ENCODE measurements at places on chromosomes 5 and 9. TPM values are rescaled to one million over a fixed set of nuclear protein-coding genes. Genes with fewer than 3 reads are reported as not detected.

DNA sequence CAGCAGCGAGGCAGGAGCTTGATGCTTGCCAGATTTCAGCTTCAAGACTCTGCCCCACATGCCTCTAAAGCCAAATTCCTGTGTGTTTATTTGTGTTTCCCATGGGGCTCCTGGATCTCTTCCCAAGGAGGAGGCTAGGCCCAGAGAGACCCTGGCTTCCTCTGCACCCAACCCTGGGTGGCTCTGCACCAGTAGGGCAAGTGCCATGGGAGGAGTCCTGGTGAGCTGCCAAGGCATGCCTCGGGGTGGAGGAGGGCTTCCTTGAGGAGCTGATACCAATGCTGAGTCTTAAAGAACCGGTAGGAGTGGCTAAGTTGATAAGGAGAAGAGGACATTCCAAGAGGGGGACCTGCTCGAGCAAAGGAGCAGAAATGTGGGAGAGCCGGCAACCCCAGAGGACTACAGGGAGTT, 6.8 kb upstream of the TIFAB start:
- DNase-seq = no peak

DNA sequence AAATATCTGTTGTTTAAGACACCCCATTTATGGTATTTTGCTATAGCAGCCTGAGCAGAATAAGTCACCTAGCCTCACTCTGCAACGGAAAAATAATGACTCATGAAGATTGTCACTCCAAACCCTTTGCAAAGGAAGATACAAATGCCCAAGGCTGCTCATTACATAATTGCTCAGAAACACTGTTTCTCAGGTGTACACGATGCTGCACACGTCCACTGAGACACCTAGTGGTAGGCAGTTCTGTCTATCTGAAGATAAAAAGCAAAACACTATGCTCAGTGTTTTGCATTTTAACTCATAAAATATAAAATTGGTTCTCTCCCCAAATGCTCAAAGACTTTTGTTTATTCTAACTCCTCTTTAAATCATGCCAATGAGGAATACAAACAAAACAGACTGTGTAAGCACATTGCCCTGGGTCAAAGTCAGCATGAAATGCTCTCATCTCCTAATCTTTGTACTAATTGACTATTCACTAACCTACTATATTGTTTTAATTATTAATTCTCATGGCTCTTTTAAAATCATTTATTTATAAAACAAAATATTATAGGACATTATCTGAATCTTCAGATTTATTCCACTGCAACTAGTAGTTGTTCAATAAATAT, 7.7 kb upstream of the TSLP start:
- DNase-seq = no peak

GRCh38 chr5:179608131-179608581, 15.3 kb downstream of the HNRNPH1 start:
- no peak for DNase-seq

DNA sequence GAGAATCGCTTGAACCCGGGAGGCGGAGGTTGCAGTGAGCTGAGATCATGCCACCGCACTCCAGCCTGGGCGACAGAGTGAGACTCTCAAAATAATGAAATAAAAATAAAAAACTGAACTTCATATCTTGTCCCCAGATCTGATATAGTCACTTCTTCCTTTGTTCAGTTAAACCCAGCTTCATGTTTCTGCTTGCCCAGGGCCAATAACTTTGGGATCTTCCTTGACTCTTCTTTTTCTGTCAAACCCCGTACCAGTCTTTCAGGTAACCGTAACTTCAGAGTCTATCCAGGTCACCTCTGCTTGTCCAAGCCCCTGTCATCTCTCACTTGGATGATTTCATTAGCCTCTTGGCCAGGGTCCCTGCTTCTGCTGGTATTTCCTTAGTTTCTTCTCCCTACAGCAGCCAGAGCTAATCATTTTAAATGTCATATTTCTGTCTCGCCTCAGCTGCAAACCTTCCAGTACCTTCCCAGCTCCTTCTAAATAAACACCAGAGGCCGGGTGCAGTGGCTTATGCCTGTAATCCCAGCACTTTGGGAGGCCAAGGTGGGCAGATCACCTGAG, 19.7 kb upstream of the ABL1 start:
- no peak for DNase-seq

DNA sequence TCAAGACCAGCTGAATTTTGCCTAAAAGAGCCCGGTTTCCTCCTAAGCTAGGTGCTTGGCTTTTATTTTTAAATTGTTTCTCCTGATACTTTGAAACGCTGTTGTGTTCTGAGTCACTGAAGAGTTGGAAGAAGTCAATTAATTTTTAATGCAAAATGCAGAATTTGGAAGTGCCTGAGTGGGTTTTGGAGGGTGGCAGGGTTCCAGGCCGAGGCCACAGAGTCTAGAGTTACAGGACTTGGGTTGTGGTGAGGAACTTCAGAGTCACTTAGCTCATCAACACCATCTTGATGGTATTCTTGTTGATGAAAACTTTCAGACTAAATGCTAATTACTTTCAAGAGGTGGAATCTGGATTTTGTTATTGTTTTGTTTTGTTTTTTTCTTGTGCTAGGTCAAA, 130.6 kb downstream of the PDZD2 start:
- DNase-seq = no peak

DNA sequence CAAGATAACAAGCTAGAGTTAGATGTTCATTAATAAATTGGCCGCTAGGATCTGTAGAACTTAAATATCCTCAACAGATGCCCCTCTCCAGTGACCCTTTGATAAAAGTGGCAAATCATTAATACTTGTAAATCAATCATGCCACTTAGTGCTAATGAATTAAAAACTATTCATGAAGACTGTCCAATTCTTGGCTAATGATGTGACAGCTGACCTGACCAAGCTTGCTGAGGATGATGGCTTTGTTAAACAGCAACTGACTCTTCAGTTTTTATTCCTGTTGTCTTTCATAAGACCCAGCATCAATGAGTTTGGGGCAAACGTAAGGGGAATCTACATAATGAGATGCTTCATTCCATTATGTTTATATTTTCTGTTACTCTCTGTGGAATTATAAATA, 396.8 kb upstream of the NMUR2 start:
- DNase-seq = no peak

- DNase-seq = peak; percentile 60
Measured at GRCh38 chr9:136283291-136284235, 20.3 kb downstream of the CCDC187 start.

GRCh38 chr9:127731938-127732337, 3.2 kb downstream of the TOR2A start:
- no peak for DNase-seq

DNA sequence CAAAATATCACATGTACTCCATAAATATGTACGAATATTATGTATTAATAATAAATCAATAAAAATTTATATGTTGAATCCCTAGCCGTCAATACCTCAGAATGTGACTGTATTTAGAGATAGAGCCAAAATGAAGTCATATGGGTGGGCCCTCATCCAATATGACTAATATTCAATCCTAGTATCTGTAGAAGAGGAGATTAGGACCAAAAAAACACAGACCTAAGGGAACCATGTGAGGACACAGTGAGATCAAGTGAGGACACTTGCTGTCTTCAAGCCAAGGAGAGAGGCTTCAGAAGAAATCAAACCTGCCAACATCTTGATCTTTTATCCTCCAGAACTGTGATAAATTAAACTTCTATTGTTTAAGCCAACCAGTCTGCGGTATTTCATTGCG, 3.7 kb upstream of the AMACR start:
- no peak for DNase-seq

DNA sequence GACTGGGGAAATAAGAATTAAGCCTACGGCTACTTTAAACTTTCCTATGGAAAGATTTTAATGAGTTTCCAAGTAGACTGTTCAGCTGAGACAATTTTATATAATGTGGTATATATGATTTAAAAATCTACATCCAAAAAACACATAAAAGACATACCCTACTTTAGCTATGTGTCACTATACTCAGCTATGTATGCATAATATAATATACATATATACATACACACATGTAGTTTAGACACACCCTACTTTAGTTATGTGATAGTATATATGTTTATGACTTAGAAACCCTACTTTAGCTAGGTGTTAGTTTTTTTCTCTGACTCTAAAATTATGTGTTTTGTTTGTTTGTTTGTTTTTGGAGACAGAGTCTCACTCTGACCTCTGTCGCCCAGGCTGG, 100.5 kb upstream of the DAB2 start:
- DNase-seq = no peak

GRCh38 chr5:159043590-159043989, 56.1 kb downstream of the EBF1 start:
- DNase-seq = no peak

- DNase-seq = peak; percentile 14
Measured at GRCh38 chr5:172322028-172322965, 38.7 kb upstream of the UBTD2 start.

GRCh38 chr5:178385496-178385890, 152.9 kb upstream of the PHYKPL start:
- DNase-seq = no peak

GRCh38 chr5:56085193-56085592, 90.4 kb upstream of the IL6ST start:
- DNase-seq = no peak

DNA sequence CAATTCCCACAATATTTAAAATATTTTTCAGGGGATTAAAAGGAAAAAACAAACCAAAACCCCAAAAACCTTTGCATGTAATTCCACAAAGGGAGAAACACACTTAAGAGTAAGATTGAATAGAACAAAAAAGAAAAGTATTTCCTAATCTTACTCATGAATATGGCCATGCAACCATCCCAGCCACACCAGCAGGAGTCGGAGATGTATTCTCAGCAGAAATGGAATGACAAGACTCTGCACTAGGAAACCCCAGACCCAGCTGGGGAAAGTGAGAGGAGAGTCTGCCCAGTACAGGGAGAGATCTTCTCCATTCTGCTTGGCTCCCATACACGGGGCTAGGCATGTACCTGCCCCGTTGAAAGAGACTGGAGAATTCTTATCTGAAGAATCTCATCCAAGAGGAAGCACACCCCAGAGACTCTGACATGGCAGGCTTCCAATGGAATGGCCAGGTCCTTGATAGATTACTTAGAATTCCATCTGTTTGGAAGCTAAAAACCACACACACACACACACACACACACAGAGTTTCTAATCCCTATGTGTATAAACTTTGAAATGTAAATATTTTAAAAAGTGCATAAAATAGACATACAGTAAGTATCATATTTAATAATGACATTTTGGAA, 118.8 kb downstream of the GADD45G start:
- DNase-seq = no peak

GRCh38 chr9:70355801-70356200, 58.7 kb downstream of the KLF9 start:
- no peak for DNase-seq

DNA sequence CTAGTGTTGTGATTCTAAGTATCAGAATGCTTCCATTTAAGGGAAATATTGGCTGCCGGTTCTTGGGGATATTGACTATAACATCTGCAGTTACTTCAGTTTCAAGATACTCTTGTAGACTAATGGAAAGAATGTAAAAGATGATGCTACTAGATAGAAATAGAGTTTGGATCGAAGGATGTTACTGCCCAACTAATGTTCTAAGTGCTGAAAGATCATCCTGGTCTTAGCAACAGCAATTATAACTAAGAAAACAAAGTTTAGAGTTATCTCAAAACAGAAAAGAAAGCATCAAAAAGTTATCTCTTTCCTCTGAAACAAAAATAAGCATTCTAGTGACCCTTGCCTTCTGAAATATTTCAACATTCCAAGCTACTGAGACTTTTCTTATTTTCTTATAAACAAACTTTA, 49.9 kb downstream of the ITGA1 start:
- no peak for DNase-seq

- DNase-seq = no peak
Measured at GRCh38 chr9:69622676-69623075, 49.5 kb downstream of the APBA1 start.

- DNase-seq = no peak
Measured at GRCh38 chr9:114046875-114047274, 31.2 kb downstream of the AMBP start.

- DNase-seq = no peak
Measured at GRCh38 chr5:15664961-15665360, 165.0 kb downstream of the FBXL7 start.

GRCh38 chr5:127572930-127573329, 55.5 kb downstream of the PRRC1 start:
- no peak for DNase-seq

DNA sequence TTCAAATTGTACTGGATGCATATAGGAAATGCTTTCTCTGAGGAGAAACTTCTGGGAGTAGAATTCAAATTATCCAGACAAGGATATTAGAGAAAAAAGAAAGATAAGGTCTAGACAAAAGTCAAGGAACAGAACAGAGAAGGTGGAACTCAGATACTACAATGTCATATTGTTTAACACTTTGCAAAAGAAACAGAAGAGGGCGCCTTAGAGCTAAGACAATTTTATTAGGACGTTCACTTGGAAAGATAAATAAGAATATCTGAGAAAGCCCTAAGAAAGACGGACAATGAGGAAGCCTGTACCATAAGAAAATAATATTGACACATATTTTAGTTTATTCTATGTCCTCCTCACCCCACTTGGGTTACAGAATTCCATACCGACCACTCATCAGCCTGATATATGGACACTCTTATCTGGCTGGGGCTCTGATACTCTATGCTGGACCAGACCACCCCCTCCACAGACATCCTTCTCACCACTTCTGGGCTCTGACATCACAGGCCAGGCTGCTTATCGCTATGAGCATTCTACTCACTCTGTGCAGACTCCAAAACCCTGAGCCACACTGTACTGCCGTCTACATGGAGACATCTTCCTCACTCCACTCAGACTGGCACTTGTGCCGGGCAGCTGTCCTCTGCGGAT, 9.1 kb upstream of the AK3 start:
- DNase-seq = no peak

DNA sequence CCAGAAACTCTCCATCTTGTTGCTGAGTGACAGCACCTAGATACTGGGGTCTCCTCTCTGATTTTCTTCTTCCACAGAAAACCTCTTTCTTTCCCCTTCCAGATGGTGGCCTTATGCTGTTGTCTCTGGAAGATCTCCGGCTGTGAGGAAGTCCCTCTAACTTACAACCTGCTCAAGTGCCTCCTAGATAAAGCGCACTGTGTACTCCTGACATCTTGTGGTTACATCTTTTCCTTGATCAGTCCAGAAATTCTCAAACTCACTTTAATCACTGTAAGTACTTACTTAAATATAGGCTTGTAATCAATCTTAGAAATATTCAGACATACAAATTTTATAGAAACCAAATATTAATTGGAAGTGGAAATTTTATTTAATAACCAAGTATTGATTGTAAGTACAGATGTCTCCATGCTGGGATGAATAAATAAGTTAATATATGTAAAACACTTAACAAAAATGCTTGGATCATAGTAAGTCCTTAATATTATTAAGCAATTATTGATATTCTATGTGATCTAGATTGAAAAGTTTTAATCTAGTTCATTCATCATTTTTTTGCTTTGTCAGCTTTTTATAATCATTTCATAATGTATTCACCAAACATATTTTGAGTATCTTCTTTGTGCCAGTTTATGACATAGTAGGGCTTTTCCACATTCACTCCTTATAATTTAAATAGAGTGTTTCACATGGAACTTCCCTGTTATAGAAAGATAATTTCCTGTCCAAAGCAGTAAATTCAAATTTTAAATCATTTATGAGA, 1381.4 kb upstream of the CDH6 start:
- no peak for DNase-seq

GRCh38 chr5:6142353-6142752, 236.0 kb downstream of the MED10 start:
- no peak for DNase-seq

The FRMPD1 gene
- 0.93 TPM for polyA plus RNA-seq

The ZDHHC11 gene
- 10.0 TPM for polyA plus RNA-seq

The ADAMTS19 gene
- polyA plus RNA-seq = 6.5 TPM

The TAF11L8 gene
- not detected for polyA plus RNA-seq

The ADAMTSL2 gene
- polyA plus RNA-seq = 1.5 TPM

The NTNG2 gene
- 0.30 TPM for polyA plus RNA-seq

The TMEM161B gene
- polyA plus RNA-seq = 23.8 TPM

The IRGM gene
- 1.5 TPM for polyA plus RNA-seq

The PLPP7 gene
- polyA plus RNA-seq = 3.3 TPM

The SLC34A3 gene
- polyA plus RNA-seq = 4.4 TPM

All from left renal cortex interstitium (tissue), 4 donors.